ENCODE measurements at places on chromosomes 5 and 9.
A peak's percentile ranks its signal among the peaks of the same experiment; 100 is the strongest.

DNA sequence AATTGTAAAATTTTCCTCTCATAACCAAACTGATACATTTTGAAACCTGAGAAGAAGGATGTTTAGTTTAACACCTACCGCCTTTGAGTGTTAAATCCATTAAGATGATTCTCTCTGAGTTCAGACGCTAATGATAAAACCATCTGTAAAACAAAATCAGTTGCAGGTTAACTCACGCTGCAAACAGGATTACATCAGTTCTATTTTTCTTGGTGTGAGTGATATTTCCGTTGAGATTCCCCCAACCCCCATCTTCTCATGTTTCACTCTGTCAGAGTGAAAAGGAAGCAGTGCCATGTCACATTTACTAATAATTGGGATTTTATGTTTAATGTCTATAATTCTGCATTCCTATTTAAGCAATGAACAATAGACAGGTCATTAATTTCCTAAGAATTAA, 146.5 kb downstream of the FANCC start:
- no peak for DNase-seq

DNA sequence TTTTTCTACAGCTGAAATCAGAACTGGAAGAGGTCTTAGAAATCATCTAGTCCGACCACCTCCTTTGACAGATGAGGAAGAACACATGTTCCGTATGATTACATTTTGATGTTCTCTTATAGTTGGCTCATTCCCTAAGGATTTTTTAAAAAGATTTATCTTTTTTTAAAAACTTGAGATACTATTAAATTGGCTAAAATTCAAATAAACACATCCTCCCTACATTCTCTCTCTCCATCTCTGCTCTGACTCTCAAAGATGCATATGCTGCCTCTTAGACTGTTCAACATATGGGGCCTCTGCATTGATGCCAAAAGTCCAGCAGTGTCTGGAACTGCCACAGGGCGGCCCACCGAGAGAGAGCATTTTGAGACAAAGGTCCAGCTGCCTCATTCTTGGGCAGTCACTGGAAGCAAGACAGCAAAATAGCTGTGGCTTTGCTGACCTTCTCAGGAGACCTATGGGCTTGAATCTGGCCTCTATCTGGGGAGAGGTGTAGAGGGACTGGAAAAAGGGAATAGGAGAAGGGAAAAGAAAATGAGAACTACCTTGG, 12.8 kb upstream of the TSSK1B start:
- no peak for DNase-seq

DNA sequence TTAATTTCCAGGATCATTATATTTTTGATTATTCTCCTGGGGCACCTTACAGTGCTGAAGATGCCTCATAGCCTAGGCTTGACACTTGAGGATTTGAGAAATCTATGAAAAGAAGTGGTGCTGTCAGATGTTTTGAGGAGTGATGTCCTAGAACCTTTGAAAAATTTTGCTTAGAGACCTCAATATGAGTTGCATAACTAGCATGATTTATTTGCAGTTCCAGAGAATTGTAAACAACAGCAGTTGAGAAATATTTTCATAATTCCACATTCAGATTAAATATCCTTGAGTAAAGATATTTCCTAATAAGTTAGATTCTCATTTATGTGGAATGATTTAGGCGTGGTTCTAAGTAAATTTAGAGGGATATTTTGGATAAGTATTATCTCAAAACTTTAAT, 225.8 kb downstream of the ADAMTSL1 start:
- DNase-seq = no peak

GRCh38 chr5:171155621-171156020, 153.4 kb upstream of the TLX3 start:
- no peak for DNase-seq

GRCh38 chr5:173778152-173778782, 109.9 kb upstream of the CPEB4 start:
- DNase-seq = no peak

- DNase-seq = no peak
Measured at GRCh38 chr5:134534726-134535110, 9.2 kb downstream of the JADE2 start.

DNA sequence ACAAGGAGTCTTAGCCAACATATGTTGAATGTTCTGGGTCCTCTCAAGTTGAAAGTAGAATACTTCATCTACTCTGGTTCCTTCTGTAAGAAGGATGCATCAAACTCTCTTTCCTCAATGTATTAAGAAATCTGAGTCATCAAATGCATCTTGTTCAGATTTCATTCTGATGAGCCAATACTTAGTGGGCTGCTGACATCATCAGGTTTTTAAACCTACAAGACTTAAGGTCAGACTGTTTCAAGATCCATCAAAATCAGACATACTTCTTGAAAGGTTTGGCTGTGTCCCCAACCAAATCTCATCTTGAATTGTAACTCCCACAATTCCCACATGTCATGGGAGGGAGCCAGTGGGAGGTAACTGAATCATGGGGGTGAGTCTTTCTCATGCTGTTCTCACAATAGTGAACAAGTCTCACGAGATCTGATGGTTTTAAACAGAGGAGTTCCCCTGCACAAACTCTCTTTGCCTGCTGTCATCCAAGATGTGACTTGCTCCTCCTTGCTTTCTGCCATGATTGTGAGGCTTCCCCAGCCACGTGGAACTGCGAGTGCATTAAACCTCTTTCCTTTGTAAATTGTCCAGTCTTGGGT, 168.8 kb downstream of the RAPGEF6 start:
- DNase-seq = no peak

- DNase-seq = peak; percentile 23
Measured at GRCh38 chr9:112378328-112379176, 1.4 kb upstream of the HSDL2 start.

DNA sequence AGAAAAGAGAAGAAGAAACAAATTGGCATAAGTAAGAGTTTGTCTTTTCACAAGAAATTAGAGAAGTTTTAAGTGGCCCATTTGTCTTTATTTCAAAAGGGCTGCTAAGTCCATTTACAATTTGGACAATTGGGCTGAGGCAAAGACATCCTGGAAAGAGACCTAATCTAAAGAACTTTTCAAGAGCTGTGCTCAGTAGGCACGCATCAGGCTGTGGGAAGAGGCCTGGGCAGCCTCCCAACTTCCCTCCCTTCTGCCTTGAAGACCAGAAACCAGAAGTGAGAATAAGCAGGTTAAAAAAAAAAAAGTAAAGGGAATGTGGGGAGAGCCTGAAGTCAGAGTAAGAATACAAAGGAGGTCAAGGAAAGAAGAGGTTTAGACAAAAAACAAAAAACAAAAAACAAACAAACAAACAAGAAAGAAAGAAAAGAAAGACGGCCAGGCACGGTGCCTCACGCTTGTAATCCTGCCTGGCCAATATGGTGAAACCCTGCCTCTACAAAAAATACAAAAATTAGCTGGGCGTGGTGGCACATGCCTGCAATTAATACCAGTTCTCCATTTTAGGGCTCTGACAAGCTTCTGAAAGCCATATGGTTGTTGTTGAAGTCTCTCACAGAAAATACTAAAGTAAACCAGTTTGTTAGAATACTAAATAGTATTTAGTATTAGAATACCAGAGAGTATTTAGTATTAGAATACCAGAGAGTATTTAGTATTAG, 48.0 kb upstream of the CEP78 start:
- DNase-seq = no peak

DNA sequence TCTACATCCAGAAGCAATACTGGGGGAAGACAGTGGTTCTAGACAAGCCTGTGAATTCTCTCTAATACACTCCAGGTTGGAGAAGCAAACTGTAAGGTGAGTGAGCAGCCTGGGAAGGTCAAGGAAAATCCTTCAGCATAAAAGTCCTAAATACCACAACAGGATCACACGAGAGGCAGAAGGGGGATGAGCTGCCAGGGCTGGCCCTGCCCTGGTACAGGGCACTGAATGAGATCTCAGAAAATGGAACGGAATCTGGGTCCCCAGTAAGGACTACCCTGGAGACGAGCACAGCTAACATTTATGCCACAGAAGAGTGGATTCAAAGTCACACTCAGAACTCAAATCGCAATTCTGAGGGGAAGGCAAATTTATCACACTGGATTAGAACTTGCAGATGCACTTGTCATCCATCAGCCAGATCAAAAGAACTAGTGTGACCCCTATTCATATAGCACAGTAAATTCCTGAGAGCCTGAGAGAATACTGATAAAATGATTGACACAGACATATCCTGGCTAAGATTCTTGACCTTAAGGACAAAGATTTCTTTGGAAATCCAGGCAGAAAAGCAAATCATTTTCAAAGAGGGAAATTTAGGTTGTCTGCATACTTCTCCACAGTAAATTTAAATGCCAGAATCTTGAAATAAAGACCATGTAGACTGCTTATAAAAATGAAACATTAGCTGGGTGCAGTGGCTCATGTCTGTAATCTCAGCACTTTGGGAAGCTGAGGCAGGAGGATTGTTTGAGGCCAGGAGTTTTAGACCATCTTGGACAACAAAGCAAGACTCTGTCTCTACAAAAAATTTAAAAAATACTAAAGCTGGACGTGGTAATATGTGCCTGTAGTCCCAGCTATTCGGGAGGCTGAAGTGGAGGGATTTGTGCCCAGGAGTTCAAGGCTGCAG, 25.6 kb downstream of the FYB1 start:
- DNase-seq = no peak

- DNase-seq = no peak
Measured at GRCh38 chr5:122683631-122684030, 91.2 kb upstream of the SNX2 start.

GRCh38 chr5:155066886-155067595, 53.5 kb downstream of the KIF4B start:
- no peak for DNase-seq

DNA sequence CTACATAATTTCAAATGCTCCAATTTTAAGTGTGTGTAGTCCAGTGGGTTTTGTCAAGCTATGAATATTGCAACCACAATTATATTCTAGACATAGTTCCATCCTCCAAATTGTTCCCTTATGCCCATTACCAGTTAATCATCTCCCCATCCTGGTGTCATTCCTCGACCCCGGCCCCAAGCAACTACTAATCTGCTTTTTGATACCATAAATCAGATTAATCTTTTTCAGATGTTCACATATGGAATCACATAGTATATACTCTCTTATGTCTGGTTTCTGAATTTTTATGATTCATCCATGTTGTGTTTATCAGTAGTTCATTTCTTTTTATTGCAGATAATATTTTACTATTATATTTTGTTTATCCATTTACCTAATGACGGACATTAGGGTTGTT, 148.4 kb upstream of the RORB start:
- DNase-seq = no peak

GRCh38 chr9:130608554-130609134, 29.3 kb downstream of the FUBP3 start:
- DNase-seq = no peak

DNA sequence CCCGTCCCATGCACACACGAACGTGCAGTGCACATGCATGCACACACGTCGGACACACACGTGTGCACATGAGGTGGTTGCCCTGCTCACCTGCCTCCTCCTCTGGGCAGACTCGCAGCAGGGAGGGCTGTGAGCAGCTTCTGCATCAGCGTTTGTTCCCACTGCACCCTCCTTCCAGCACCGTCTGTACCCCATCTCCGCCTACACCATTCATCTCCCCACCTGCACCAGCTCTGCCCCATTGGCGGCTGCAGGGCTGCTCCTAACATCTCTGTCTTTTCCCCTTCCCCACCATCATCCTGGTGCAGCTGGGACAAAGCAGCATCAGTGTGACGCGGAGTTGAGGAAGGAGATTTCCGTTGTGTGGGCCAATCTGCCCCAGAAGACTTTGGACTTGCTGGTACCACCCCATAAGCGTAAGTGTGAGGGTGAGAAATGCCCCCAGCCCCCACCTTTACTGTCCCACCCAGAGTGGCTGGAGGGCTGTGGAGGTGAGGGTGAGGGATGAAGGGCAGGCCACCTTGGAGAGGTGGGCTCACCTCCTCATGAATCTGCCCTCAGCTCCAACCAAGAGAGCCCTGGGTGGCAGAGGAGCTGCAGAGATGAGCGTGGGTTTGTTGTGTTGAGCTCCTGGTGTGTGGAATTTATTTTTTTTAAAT, 234.6 kb downstream of the CACNA1B start:
- DNase-seq = no peak

DNA sequence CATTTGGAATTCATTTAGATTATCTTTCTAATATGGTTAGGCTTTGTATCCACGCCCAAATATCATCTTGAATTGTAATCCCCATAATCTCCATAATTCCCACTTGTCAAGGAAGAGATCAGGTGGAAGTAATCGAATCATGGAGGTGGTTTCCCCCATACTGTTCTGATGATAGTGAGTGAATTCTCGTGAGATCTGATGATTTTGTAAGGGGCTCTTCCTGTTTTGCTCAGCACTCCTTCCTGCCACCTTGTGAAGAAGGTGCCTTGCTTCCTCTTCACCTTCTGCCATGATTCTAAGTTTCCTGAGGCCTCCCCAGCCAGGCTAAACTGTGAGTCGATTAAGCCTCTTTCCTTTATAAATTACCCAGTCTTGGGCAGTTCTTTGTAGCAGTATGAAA, 527.5 kb upstream of the ARRDC3 start:
- DNase-seq = no peak

- DNase-seq = no peak
Measured at GRCh38 chr9:86638109-86638508, 283.9 kb upstream of the TUT7 start.

DNA sequence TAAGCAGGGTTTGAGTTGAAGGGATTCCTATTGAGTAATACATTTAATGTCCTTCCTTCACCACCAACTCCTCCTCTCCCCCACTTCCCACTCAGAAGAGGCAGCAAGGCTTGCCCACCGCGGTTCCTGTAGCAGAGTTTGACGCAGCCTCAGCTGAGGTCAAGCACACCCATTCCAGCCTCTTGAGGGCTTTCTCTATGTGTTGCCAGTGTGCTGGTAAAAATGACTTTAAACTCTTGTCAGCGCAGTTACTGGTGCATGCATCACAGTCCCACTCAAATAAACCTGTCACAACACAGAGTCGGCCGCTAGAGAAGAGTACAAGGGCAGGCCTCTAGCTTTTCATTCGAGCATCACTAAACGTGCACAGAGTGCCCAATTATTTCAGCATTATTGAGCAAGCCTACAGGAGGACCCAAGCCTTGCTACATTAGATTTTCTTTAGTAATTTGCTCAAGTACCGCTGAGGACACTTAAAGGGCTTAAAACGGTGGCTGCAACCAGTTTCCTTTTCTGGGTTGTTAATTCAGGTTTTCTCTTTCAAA, 79.6 kb downstream of the TLE4 start:
- no peak for DNase-seq

GRCh38 chr9:81596679-81597418, 92.5 kb downstream of the TLE1 start:
- peak; percentile 50 for DNase-seq

- DNase-seq = no peak
Measured at GRCh38 chr5:151812757-151813309, 41.1 kb downstream of the G3BP1 start.

- DNase-seq = peak; percentile 95
Measured at GRCh38 chr9:137302118-137302448, at the start of gene NRARP. TSS of gene NRARP (minus strand) at chr9:137302271. CDS start at chr9:137301928, 343 bp downstream.

DNA sequence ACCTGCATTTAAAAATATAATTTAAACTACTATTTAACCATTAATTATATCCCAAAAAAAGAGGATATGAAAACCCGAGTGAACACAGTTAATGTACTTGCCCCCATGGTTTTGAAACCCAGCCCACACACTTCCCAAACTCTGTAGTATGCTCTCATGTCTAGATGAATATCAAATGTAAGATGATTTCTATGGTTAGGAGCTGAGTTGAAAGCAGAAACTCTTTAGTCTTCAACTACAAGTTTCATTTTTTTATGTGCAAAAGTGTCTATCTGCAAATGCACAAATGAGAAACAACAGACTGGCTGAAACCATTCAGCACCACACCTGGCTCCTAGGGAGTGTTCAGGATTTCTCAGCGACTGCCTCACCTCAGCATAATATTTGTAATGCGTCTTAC, 183.3 kb downstream of the SEMA5A start:
- DNase-seq = no peak

Measured in B cell (primary cell).